A549 treated with Hydrocortisone at 1 μM for 4 hours (cell line): ENCODE measurements at places on chromosomes 4 and X. TPM values are rescaled to one million over a fixed set of nuclear protein-coding genes. Genes with fewer than 3 reads are reported as not detected.

TGIF2LX gene
- total RNA-seq: not detected in 5 replicates

ADH1C gene
- not detected in 5 replicates for total RNA-seq

NALF2 gene
- total RNA-seq: 4.9 to 6.1 TPM (median 5.2 TPM) in 5 replicates

TMEM165 gene
- total RNA-seq: 50.7 to 62.8 TPM (median 55.3 TPM) in 5 replicates

SLC26A1 gene
- total RNA-seq: 0.14 to 0.44 TPM (median 0.17 TPM) in 5 replicates

CLCN3 gene
- total RNA-seq: 13.4 to 21.7 TPM (median 16.7 TPM) in 5 replicates

HTR2C gene
- not detected in 5 replicates for total RNA-seq

PAGE1 gene
- total RNA-seq: 0.29 TPM in 1 of 5 replicates, not detected in the others
